ENCODE measurements at places on chromosomes 12 and 14.

DNA sequence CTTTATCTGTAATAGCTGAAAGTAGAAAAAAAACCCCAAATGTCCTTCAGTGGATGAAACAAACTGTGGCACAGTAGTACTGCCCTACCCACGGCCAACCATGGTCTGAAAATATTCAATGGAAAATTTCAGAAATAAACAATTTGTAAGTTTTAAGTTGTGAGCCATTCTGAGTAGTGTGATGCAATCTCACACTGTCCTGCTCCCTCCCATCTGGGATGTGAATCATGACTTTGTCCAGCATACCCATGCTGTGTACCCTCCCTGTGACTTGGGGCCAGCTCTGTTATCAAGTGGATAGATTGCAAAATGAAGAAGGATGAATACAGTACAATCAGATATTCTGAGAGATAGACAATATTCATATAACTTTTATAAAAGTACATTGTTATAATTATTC lies 106.2 kb downstream of the SMOC1 start:
- DNase-seq: no peak

DNA sequence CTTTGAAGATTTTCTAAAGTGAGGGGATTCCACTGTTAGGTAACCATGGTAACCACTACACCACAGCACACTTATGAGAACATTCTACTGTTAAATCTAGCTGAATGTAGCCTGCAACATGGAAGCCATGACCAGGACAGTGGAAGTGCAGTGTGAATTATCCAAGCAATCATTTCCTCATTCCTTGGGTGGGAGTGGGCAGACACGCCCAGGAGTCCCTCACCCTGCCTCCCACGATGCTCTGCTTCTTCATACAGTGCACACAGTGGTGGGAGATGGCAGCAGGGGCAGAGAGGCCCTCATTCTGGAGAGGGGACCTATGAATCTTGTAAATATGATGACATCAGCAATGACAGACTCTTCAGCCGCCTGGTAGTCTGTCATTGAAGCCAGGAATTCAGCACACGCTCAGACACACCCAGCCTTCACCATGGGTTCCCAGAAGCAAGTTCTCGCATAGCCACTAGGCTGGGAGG lies 70.1 kb upstream of the HOXC13 start:
- no peak for DNase-seq

DNA sequence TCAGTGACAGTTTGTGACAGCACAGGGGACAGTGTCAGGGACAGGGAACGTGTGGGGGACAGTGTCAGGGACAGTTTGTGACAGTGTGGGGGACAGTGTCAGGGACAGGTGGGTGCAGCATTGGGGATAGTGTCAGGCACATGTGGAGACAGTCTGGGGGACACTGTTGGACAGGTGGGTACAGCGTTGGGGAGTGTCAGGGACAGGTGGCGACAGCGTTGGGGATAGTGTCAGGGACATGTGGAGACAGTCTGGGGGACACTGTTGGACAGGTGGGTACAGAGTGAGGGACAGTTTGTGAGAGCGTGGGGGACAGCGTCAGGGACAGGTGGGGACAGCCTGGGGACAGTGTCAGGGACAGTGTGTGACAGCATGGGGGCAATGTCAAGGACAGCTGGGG lies 140.0 kb downstream of the TMEM121 start:
- no peak for DNase-seq

DNA sequence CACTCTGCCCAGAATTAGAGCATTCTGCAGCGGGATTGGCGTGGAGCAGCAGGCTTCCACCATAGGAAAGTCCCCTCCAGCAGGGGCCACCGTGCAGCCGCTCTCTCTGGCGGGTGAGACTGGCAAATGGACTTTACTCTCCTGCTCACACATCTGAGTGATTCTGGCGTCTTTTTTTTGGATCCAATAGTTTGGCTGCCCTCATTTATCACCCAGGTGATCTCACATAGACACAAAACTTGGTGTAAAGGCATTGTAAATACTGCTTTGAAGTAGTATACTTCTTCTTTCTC lies 130.3 kb downstream of the TGFB3 start:
- DNase-seq: no peak

GRCh38 chr12:21992823-21993222 lies 51.6 kb upstream of the ABCC9 start:
- peak; percentile 20 for DNase-seq

DNA sequence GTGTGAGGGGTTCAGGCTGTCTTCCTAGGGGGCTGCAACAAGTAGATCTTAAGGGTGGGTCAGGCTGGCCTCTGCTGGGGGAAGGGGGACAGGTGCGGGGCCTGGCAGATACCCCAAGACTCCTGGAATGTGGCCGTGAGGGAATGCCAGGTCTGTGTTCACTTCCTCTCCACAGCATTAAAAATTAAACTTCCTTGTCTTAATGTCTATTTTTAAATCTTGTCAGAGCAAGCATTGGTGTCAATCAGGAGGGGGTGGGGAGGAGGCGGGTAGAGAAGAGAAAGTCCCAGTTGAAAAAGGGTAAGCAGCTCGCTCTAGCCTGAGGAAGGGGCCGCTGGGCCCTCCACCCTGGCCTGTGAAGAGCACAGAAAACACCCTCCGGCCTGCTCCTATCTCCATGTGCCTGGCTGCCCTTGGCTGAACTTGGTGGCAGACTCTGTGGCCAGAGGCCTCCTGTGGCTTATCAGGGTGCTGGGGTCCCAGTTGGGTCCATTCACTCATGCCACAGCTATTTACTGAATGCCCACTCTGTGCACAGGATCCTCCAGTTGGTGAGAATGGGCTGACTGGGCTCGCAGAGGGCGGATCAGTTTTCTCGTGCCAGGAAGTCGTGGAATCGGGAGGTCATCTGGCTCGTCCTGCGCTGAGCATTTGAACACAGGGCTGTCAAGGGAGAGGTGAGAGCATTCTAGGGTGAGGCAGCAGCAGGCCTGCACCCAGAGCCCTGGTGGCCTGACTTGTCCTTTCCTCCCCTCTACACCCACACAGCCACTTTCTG lies 128.8 kb downstream of the TSPAN9 start:
- no peak for DNase-seq

- peak; percentile 40 for DNase-seq
Observed at GRCh38 chr14:32077081-32078022, at the start of gene ARHGAP5. ARHGAP5 (plus strand) TSS chr14:32077304; CDS start chr14:32090670, 13,366 bp downstream.

DNA sequence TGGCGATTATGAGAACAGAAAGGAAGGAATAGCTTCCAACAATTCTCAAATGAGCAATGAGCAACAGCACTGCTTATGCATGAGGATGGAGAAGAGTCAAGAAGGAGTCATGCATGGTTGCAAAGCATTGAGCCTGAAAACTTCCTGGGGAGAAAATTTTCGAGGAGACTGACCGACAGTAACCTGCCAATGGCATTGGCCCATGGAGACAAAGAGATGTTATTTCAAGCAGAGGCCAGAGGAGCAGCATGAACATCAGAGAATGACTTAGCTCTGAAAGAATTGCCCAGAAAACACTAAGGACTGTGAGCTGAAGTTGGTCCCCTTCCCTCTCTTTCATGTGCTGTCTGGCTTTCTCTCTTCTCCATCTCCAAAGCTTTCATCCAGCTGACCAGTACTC lies 343.4 kb downstream of the ADAMTS20 start:
- DNase-seq: no peak

DNA sequence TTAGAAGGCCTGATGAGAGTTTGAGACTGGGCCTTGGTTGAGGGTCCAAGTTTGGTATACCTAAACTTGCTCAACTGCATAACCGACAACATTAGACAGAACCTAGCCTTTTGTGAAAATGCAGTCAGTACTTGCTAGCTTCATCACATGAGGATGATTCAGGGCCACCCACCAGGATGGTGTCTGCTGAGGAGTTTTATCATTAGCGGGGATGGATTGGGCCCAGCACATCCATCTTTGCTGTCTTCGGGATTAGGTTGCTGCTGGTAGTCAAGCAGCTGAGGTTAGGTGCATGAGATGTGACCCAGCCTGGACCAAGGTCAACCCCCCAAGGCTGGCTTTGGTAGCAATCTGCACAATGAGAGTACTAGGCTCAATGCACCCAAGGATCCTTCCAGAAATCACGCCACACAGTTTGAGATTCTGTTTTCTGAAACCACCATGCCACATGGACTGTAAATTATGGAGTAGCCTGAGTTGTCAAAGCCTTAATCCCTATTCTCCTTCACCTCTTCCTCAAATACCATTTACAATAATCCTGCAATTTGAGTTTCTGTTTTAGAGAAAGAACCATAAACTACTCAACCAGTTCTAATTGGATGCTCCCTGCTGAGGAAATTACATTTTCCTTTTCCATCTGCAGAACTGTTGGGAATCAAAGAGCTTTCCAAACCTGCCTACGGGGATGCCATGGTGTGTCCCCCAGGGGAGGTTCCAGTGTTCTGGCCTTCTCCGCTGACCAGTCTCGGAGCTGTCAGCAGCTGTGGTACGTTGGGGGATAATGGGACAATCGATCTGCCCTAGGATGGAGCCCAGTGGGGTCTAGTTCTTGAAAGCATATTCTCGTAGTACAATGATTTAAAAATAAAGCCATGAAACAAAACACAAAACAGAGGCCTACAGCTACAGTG lies 61.7 kb downstream of the DGLUCY start:
- no peak for DNase-seq

GRCh38 chr12:1843641-1844005 lies 23.3 kb downstream of the LRTM2 start:
- DNase-seq: no peak

- no peak for DNase-seq
Observed at GRCh38 chr14:61334197-61334701, 12.9 kb downstream of the PRKCH start.

DNA sequence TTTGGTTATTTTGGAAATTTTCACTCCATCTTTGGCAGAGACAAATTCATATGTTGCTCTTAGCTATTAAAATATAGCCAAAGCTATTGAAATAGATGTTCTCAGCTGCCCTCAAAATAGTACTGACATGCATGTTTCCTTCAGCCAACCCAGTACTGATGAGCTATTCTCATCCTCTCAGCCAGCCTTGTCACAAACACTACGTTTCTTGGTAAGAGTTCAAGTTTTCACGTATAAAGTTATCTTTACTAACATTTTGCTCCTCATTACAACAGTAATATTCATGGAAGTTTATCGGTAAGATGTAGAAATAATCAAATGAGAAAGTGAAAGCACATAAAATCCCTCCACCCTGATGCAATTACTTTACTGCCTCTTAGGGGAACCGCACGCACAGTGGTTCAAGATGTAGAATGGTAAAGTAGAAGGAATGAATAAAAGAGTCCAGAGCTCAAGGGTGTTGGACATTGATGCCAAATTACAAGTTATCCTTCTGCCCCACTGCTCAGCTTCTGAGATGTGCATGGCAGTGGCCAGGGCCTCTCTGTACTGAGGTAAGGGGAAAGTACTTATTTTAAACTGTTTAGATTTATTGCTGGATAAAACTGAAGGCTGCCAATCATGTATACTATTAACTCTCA lies 20.7 kb downstream of the GCH1 start:
- DNase-seq: peak; percentile 41

- DNase-seq: no peak
Observed at GRCh38 chr14:73492043-73492552, 1.4 kb downstream of the RIOX1 start.

DNA sequence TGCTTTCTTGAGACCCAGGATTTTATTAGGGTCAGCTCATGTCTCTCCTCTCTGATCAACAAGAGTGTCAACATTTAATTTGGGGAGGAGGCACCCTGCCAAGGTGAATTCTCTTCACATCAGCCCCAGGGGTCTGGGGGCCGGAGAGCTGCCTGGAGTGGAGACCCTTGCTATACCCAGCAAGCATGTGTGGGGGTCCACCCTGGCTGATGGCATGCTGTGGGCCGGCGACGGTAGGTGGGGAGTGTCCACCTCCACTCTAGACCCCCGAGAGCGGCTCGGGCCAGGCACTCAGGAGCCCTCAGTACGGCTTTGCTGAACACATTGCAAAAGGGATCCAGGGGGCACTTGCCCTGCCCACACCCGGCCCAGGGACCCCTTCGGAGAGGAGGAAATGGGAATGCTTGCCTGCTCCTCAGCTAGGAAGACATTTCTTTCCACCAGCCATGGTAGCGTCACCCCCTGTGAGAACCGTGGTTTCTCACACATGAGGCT lies 10.4 kb downstream of the MEG3 start:
- no peak for DNase-seq

DNA sequence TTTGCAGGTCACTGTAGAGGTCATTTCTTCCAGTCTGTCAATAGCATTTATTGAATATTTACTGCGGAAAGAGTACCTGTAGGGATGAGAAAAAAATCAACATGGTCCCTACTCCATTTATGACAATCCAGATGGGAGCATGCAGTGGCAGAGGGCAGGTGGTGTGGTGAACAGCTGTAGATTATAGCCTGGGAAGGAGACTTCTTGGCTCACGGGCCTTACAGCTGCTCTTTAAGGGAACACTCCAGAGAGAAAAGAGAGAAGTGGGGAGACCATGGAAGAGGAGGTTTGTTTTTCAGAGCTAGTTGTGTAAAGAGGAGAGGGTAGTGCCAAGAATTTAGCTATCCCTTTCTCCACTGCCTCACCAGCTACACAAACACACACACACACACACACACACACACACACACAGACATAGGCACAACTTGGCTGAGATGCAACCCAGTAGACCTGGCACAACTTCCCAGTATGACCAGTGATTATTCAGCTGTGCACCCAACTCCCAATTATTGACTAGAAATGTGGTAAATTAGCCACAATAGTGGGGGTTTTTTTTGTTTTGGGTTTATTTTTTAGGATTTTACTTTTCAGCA lies 41.0 kb downstream of the GPHB5 start:
- no peak for DNase-seq

DNA sequence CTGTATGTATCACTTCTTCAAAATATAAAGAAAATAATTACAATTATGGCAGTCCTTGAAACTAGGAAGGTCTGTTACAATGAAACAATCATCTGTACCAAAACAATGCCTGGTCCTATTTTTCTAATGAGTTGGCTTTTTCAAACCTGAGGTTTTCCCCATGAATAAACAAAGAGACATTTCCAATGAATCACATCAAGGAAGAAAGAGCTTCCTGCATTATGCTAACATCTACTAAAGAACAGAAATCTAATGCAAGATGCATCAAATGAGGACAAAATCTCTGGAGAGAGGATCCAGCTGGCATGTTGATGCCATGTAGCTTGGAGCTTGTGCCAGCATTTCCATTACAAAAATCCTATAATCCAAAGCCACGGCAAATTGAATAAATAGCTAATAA lies 29.3 kb downstream of the NIN start:
- no peak for DNase-seq

- no peak for DNase-seq
Observed at GRCh38 chr12:111138016-111138415, 217.6 kb upstream of the MYL2 start.

DNA sequence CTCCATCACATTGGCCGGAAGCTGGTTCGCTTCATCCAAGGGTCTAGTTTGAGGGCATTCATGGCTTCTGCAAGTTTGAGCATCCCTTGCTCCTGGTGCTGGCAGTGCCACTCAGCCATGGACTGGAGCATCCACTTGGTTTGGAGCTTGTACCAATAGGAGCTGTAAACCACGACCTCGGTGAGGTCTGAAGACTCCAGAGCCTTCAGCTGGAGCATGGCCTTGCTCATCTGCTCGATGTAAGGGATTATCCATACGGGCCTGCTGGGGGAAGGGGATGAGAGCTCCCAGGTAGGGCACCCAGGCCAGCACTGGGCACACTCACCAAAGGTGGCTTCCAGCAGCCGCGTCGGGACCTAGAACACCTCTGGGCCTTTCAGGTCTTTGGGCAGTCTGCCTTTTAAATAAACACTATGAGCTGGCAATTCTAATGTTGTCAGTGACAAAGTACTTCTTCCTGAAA lies 13.5 kb downstream of the FOS start:
- no peak for DNase-seq

- DNase-seq: no peak
Observed at GRCh38 chr12:120101617-120102016, 14.9 kb downstream of the RAB35 start.
